NK-92 treated with Interleukin-12 subunit alpha and Interleukin-12 subunit beta, amount 100 ng/mL, for 24 hours (cell line): ENCODE measurements at places on chromosomes 11 and 22.

- DNase-seq = no peak
These were observed 225.6 kb upstream of the E2F8 start for GRCh38 chr11:19466314-19466713.

- no peak for DNase-seq
These were observed 46.7 kb upstream of the LIPT2 start for GRCh38 chr11:74540270-74540669.

DNA sequence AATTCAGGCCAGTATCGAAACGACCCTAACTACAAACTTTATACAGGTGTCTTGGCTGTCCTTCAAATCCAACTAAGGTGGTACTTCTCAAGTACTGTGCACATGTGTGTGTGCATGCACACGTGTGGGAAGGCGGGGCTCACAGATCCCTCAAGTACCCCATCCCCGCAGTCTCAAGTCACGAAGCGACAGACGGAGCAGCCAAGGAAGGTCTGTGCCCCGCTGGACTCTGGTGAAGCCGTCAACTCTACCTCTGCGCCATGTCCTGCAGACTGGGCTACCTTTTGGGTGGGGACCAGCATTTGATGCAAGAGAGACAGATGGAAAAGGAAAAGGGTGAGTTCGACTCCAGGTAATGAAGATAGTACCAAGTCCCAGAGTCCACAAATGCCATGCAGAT lies 169.0 kb downstream of the CRYBB2 start:
- DNase-seq = no peak

- DNase-seq = no peak
These were observed 21.7 kb downstream of the CAVIN3 start for GRCh38 chr11:6298605-6299004.

GRCh38 chr11:126538071-126538470 lies 182.6 kb downstream of the ST3GAL4 start:
- no peak for DNase-seq

DNA sequence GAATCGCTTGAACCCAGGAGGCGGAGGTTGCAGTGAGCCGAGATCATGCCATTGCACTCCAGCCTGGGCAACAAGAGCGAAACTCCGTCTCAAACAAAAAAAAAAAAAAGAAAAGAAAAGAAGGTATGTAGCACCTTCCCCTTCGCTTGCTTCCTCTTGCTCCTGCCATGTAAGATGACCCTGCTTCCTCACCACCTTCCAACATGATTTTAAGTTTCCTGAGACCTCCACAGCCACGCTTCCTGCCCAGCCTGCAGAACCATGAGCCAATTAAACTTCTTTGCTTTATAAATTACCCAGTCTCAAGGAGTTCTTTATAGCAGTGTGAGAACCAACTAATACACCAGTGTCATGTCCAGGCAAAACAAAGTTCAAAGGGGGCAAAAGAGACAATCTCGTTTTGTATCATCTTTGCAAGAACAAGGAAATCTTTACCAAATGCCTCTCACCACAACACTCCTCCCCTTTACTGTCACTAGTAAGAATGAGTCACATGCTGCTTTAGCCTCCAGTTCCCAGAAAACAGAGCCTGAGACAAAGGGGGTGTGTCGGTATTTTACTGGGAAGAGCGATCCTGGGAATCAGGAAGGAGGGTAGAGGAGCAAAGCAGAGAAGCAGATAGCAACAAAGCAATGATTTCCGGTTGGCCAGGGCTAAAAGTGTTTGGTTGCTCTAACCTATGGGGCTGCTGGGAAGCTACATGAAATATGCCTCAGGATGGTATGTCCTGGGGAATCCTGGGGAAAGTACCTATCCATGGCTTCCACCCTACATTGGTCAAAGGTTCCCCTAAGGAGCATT lies 10.5 kb upstream of the MCHR1 start:
- no peak for DNase-seq

DNA sequence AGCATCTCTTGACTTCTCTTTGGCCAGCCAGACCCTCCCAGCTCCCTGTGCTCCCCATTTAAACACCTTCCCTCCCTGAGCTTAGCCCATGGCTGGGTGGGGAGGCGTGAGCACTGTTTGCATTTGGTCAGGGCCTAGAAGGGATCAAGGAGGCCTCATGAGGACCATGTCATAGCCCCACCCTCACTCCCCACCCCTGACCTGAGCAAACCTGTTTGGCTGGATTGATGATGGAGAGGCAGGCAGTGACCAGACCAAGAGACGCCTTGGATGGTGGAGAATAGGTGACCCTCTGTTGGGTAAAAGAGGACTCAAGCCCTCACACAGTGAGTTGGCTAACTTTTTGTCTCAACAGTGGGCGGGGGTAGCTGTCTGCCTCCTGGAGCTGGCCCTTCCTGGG lies 49.9 kb downstream of the ST3GAL4 start:
- no peak for DNase-seq

GRCh38 chr11:107549253-107549953 lies 16.1 kb downstream of the ALKBH8 start:
- no peak for DNase-seq

GRCh38 chr11:115304774-115305472 lies 199.3 kb downstream of the CADM1 start:
- DNase-seq = no peak

GRCh38 chr22:30486661-30487115 lies 14.9 kb upstream of the SEC14L3 start:
- DNase-seq = no peak

DNA sequence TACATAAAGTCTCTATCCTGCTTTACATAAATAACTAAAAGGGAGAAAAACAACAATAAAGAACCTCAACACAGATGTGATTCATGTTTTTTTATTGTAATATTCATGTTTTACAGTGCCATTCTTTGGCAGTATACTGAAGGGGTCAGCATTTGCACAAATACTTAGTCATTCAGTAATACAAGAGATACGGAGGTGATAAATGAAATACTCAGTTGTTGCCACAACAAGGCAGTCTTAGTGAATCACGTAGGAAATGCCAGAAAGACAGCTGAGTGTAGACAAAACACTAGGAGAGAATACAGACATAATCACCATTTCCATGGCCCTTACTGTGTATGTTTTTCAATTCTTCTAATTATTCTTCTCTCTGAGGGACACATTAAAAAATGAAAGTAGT lies 910.4 kb downstream of the METTL15 start:
- DNase-seq = no peak

- DNase-seq = peak; percentile 10
These were observed 451.3 kb downstream of the TBC1D22A start for GRCh38 chr22:47213571-47214230.

DNA sequence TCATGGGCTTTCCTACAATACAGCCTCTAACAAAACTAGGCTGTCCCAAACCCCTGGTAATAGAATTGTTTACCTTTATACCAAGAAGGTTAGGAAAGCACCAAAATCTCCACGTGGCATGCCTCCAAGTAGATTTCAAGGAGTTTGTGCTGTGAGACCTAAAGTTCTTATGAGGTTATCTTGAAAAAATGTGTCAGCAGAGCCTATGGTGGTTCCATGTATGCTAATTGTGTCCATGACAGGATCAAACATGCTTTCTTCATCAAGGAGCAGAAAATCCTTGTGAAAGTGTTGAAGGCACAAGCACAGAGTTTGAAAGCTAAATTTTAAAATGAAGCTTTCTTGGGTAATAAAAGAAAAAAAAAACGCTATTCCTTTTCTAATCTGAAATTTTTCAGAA lies 36.2 kb downstream of the CCDC73 start:
- DNase-seq = no peak

DNA sequence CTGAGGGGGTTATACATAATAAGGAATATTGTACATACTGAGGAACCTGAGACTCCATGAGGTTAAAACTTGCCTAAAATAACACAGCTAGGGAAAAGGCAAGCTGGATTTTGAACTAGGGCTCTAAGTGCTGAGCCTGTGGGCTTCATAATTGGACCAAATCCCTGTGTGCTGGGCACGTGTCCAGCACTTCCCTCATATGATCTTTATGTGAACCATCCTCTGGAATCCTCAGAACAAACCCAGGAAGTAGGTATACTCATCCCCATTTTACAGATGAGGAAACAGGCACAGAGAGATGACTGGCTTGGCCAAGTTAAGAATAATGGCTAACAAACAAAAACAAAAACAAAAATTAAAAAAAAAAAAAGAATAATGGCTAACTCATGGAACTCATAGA lies 14.9 kb downstream of the RTN4RL2 start:
- DNase-seq = no peak

- DNase-seq = no peak
These were observed 31.5 kb downstream of the SHISA8 start for GRCh38 chr22:41883400-41883799.

GRCh38 chr11:74319139-74319816 lies 7.8 kb upstream of the P4HA3 start:
- no peak for DNase-seq

DNA sequence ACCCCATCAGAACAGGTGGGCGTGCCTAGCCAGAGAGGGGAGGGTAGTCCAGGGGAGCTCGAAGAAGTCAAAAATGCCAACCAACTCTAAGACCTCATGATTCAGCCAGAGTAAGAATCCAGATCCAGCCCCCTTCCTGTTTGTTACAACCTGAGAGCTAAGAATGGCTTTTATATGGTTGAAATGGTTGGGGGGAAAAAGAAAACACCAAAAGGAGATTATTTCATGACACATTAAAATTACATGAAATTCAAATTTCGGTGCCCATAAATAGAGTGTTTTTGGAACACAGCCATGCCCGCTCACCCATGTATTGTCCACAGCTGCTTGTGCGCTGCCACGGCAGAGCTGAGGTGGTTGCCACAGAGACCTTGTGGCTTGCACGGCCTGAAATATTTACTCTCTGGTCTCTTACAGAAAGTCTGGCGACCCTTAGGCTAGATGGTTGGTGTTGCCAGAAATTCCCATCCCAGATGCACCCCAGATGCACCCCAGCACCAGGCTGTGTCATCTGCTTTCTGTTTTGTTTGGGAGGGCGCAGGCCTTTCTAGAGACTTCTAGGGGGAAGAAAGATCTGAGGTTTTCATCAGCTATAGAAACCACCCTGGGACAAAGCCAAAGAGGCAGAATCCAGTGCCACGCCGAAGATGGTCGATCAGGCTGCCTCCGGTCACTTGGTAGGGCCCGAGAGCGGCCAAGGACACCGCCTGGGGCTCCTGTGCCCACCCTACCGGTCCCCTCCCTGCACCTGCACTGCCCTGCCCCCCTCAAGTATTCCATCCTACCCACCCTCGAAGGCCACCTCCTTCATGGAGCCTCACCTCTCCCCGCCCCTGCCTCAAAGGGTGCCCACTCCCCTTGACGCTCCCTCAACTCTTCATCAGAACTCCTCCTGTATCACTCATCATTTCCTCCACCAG lies 80.2 kb downstream of the DSCAML1 start:
- DNase-seq = no peak

GRCh38 chr11:27241311-27242122 lies 121.5 kb downstream of the CCDC34 start:
- no peak for DNase-seq

DNA sequence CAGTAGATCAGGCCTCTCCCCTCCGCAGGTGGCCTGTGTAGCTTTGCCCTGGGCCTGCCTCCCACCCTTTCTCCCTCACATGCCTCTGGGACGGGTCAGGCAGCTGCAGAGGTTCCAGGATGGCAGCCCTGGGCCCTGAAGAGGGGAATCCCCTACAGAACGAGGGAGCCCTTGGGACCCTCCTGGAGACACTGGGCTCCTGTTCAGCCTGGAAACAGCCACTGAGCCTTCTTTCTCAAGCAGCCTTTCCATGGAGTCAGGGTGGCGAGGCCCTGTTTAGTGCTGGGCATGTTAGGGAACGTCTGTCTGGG lies 720.9 kb downstream of the BRD1 start:
- DNase-seq = no peak

DNA sequence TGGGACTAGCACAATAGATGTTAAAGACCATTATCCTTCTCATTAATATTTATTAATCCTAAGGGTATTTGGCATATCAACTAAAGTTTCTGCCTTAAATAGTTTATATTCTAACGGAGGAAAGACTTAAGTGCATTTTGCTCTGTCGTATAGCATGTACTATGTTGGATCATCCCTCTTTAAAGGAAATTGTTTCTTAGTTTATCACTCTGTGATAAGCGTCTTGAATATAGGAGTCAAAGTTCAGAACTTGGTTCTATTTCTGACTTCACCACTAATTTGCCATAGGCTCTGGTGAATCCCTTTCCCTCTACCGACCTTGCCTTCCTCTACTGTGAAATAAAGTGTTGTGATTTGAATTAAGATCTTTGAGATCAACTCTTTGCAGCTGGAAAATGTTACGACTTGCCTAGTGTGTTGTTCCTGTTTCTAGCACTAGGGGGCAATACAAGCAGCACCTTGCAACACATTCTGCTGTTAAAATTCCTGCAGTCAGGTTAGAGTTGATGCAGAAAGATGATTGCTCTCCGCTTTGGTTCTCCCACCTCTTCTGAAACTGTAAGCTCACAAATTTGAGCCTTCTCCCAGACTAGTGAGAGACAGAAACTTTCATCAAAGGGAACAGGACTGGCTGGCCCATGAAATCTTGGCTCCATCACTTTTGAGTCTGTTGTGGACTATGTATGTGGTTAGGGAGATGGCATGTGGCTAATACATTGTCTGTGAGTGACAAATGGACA lies 27.8 kb upstream of the ZNRF3 start:
- DNase-seq = no peak

DNA sequence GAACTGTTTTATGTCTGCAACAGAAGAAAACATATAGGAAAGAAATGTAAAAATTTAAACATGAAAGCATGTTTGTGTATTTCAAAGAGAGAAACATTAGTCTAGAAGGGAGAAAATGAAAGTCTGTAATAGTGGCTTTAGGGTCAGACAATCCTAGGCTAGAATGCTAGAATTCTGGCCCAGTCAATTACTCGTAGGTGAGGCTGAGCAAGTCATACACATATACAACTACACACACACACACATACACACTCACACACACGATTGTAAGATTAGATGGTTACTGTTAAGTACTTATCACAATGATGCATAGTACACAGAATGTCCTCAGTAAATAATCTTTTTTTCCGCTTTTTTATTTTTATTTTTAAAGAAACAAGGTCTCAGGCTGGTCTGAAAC lies 37.7 kb upstream of the PCF11 start:
- DNase-seq = no peak

GRCh38 chr11:35911013-35911412 lies 32.8 kb upstream of the LDLRAD3 start:
- no peak for DNase-seq

- no peak for DNase-seq
These were observed 98.3 kb downstream of the FBXO7 start for GRCh38 chr22:32572741-32573500.

GRCh38 chr11:46987183-46987582 lies 50.6 kb downstream of the CSTPP1 start:
- DNase-seq = no peak

- no peak for DNase-seq
These were observed 34.8 kb downstream of the MYH9 start for GRCh38 chr22:36352803-36353507.

DNA sequence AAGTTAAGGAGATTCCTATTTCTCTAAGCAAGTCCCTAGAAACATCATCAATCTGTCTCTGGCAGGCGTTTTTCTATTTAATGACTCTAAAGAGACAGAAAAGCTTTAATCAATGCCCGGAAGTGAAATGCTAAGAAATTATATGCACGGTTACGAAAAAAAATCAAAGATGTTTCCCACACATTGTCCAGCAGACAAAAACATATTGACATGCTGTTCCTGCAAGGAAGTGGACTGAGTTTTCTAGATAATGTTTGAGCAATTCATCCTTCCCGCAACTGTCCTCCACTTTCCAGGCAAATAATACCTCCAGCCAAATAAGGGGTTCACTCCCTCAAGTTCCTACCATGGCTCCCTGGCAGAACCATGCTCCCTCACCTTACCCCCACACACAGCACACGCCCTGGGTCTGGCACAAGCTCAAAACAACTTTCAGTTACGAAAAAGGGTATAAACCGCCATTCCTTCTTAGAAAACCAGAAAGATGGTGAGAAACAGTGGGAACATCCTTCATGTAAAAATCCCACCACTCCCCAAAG lies 29.6 kb downstream of the GALNT18 start:
- DNase-seq = no peak
